Stimulated activated CD4-positive, alpha-beta T cell treated with anti-CD3 and anti-CD28 coated beads, Interleukin-4, amount 100 ng/mL, for 48 hours (primary cell): ENCODE measurements at places on chromosomes 5 and 9.

GRCh38 chr5:147670815-147671214, 111.7 kb downstream of the JAKMIP2 start:
- no peak for DNase-seq

- DNase-seq, result no peak
Observed at GRCh38 chr5:55483885-55484284, 50.9 kb downstream of the PLPP1 start.

GRCh38 chr5:157449011-157449723, 10.8 kb upstream of the NIPAL4 start:
- no peak for DNase-seq

GRCh38 chr5:172076761-172077244, 70.4 kb upstream of the FBXW11 start:
- DNase-seq, result no peak

DNA sequence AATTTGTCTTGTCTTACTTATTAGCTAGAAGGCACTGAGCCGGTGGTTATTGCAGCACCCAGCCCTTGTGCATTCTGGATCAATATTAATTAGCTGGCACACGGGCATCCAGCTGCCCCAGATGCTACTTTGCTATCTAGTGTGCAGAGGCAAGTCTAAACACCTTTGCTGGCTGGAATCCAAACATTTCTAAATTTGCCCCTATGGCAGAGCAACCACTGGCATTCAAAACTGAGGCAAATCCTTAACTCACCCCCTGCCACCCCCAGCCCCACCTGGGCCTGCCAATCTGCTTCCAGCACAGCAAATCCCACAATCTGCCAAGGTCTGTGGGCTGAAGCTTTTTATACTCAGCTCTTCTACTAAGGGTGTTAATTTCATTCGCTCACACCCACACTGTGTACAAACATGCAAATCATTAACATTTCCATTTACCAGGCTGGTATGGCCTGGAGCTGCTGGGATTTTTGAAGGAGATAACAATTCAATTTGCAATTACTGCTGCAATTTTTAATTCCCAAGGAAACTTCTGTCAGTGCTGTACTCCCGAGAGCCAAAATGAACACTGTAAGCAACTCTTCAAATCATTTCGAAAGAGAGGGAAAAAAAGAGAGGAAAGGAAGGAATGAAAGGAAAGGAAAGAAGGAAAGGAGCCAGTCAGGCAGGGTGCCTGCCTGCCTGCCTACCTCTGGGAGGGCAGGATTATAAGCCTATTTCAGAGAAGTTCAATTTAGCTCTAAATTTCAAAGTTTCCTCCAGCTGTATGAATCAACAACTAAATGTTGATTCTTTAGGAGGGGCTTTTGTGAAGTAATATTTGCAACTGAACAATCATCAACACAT, 35.5 kb downstream of the RAPGEF1 start:
- no peak for DNase-seq

DNA sequence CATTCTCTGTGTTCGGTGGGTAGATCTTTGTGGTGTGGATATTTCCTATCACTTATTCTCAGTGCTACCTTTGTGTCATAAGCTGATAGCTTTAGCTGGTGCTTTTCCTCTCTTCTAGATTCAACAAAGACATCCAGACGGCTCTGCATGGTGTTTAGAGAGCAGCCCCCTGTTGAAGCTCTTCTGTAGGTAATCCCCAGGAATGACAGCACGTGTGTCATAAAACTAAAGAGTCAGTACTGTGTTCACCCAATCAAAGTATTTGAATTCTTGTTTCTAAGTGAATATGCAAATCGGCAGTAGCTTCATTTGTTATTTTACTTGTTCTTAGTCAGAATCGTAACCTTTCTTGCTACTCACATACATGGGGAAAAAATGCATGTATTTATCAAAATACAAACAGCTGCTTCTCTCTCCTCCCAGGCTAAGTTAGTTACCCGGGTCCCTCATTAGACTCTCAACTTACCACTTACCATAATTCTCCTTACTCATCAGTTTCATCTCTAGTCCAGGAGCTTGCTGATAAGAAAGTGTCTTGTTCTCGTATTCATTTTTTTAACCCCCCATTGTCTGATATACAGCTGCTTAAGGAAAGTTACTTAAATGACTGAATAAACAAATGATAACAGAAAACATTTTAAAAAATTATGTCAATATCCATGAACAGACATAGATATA, 1696.0 kb upstream of the WWC1 start:
- no peak for DNase-seq

DNA sequence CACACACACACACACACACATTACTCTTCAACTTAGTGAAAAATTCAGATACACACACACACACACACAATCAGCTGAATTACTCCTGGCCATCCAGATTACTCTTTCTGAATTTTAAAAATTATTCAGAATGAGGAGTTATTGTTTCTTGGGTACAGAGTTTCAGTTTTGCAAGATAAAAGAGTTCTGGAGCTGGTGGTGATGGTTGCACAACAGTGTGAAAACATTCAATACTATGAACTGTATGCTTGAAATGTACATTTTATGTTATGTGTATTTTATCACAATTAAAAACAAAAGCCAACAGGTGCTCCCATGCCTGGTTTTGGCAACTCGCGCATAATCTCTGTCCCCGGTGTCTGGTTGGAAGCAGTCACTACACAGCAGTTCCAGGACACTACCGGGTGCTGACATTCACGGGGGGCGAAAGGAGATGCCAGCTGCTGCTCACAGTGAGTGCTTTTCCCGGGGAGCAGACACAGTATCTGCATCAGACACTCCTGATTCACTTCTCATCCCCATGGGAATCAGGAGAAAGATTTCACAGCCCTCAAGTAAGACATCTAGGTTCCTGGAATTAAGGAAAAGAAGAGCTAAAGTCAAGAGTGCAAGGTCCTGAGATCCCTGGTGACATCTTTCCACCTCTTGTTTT, 55.7 kb downstream of the LHFPL2 start:
- DNase-seq, result no peak

- DNase-seq, result no peak
Observed at GRCh38 chr5:141617682-141618029, 1.1 kb downstream of the DIAPH1 start.

DNA sequence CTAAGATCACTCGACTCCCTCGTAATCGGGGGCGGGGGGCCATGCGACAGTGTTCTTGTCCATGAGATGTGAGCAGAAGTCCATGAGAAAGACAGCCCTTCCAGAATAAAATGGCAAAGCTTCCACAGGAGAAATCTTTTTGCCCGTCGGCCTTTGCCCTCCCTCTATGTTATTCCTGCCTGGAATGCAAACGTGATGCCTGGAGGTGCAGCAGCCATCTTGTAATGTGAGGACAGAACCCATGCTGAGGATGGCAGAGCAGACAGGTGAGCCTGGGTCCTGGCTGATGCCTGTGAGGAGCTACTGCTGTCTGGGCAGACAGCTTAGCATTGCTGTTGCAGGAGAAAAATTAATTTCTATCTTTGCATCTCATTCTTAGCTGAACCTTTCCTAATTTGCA, 17.2 kb downstream of the MED10 start:
- no peak for DNase-seq

GRCh38 chr9:28668158-28668557, 1094.9 kb upstream of the C9orf72 start:
- no peak for DNase-seq

- no peak for DNase-seq
Observed at GRCh38 chr9:70761139-70761670, 346.7 kb upstream of the KLF9 start.

DNA sequence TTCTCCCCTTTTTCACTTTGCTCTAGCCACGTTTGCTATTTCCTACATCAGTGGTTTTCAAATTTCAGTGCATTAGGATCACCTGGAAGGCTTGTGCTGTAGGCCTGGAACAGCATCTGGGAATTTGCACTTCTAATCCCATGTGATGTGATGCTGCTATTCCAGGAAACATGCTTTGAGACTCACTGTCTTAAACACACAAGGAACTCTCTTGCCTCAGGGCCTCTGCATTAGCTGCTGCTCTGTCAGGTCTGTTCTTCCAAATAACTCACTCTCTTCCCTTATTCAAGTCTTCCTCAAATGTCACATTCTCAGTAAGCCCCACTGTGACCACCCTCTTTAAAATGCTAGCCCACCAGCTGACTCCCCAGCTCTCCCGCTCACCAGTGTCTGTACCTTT, 204.0 kb downstream of the DNAH5 start:
- DNase-seq, result no peak

DNA sequence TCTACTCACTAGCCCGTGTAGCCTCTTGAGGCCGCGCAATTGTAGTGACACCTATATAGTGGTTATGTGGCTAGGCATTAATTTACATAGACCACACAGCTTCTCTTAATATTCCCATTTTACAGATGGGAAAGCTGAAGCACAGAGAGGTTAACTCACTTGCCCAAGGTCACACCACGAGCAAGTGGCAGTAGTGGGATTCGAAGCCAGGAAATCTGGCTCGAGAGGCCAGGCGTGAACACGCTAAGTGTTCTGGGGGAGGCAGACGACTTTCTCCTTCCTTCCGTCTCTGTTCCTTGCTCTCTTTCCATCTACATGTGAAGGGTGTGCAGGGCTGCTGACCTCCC, 49.8 kb upstream of the IER5L start:
- no peak for DNase-seq

GRCh38 chr5:119445544-119445943, 6.8 kb upstream of the HSD17B4 start:
- DNase-seq, result no peak

DNA sequence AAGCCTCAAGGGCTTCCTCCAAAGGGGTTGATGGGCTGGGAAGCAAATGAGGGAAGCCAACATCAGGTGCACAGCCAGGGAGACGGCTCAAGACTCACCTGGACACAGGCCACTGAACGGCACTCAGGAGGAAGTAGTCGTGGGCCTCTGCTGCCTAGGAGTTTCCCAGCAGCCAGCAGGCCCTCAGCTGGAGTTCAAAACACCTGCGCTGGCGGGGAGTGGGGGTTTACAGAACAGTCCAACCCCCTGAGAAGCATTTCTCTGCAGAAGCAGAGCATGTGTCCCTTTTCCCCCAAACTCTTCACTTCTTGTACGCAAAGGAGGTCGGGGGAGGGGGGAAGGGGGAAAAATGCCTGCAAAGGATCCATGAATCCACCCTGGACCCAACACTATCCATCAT, 2.3 kb downstream of the WHRN start:
- no peak for DNase-seq

- DNase-seq, result no peak
Observed at GRCh38 chr5:39500551-39501175, 75.9 kb upstream of the DAB2 start.

GRCh38 chr9:19598722-19599121, 189.9 kb downstream of the ACER2 start:
- no peak for DNase-seq

- no peak for DNase-seq
Observed at GRCh38 chr5:82074950-82075349, 103.1 kb downstream of the ATG10 start.

GRCh38 chr5:97666783-97667182, 483.7 kb upstream of the RIOK2 start:
- DNase-seq, result no peak

DNA sequence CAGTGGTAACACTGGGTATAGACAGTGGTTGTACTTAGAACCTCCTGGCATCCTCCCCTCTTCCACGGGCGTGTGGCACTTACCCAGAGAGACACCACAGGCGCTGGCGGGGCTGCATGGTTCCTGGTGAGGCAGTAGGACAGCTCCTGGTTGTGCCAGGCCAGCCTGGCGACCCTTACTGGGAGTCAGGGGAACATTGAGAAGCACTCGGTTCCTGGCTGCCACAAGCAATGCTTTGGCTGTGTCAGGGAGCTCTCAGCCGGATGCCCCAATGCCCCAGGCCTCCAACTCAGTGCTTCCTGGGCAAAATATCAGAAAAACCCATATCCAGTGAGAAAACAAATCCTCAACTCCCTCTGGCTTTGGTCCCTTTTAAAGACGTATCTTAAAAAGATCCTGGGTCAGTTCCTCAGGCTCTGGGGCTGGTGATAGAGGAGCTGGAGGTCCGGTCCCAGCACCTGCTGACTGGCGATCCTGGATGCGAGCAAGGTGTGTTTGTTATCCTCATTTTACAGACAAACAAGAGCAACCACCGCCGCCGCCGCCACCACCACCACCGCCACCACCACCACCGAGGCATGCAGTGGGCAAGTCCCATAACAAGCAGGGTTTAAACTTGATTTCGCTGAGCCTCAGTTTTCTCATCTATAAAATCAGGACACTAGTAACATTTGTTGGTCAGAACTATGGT, 4.2 kb downstream of the NKX2-5 start:
- no peak for DNase-seq

GRCh38 chr5:54073735-54074134, 236.6 kb downstream of the ARL15 start:
- DNase-seq, result no peak

DNA sequence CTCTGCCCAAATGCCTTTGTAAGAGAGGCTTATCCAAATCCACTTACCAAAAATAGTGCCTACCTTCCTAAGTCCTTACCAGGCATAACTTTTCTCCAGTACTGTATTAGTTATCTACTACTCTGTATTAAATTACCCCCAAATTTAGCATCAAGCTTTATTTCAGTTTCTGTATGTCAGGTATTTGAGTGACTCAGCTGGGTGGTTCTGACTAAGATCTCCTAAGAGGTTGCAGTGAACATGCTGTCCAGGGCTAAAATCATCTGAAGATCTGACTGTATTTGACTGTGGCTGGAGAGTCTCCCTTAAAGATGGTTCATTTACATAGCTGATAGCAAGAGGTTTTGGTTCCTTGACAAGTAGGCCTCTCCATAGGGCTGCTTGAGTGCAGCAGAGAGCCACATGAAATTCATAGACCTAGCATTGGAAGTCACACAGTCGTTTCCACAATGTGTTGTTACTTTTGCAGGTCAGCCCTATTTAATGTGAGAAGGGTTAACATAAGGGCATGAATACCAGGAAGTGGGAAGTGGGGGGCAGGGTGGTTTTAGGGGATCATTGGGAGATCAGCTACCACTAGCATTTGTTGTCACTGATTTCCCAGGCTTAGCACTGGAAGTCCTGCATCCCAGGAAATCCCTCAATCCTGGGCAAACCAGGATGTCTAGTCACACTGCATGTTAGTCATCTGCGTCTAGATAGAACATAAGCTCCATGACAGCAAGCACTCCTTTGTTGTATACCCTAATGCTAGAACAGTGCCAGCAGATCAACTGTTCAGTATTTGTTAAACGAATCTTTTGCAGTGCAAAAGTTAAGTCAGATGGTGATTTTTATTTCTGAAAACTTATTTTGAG, 2.0 kb upstream of the ZNF622 start:
- peak; percentile 11 for DNase-seq

GRCh38 chr9:87593359-87593980, 95.8 kb downstream of the DAPK1 start:
- DNase-seq, result no peak

GRCh38 chr9:98317134-98317857, 61.8 kb upstream of the TBC1D2 start:
- no peak for DNase-seq

- DNase-seq, result no peak
Observed at GRCh38 chr5:35773967-35774366, 82.7 kb upstream of the IL7R start.

DNA sequence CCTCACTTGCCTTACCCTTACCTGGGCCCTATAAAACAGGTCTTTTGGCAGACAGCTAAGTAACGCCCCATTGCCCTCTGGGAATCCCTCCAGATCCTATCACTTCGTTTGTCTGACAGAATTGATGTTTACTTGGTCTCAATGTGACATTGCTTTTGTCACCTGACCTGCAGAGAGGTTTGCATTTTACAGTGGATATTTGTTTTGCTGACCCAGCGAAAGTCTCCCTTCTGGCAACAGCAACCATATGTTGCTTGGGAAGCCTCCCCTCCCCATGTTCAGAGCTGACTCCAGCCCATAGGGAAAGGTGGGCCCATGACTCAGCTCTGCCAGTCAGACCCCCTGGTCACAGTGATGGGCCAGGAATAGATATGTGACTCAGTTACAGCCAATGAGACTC, 54.0 kb upstream of the LARP1 start:
- DNase-seq, result no peak
